Stimulated activated CD4-positive, alpha-beta T cell treated with anti-CD3 and anti-CD28 coated beads, Interleukin-1b, Interleukin-23, amount 100 ng/mL, for 4 hours (primary cell): ENCODE measurements at places on chromosomes 2 and 18.

GRCh38 chr2:54545702-54546450 is 89.7 kb downstream of the SPTBN1 start:
- DNase-seq, result no peak

DNA sequence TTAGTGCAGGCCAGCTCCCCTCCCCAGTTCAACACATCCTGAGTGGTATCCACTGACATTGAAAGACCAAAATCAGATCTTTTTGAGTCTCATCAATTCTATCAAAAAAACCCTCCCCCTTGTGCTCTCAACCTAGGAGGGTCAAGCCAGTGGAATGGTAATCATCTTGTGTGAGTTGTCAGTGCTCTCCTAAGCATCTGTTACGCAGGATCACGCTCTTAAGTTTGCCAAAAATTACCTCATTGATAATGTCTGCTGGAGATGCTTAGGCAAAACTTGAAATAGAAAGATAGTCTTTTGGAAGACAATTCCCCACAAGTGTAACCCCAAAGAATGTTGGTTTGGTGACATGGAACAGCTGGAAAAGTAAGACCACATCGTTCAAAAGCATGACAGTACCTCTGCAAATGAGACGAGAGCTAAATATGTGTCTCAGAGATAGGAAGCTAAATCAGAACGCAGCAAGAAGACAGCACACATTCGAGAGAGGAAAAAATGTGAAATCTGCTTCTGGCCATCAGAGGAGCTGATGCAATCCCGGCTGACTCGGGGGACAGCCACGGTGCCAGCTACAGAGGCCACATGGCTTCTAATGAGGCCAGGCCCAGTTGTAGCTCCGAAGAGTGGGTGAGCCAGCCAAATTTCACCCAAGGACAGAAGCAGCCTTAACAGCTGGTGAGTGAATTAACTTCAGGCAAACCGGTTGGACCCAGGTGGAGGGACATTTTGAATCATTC is 753.9 kb downstream of the RNF144A start:
- DNase-seq, result no peak

DNA sequence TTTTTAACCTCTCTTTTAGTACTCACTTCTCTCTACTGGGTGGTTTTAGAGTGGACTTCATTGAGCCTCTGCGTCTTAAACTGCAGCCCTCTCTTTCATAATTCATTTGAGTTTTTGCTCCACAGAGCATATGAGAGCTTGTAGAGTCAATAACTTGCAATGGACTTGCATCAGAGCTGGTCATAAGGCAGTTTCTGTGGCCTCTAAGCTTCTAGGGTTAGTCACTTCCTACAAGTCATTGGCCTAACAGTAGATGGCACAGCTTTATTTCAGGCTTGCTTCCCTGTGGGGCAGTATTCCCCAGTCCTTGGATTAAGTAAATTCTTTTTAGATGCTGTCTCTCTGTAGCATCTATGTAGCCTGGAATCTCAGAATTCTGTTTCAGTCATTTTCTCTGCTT is 1435.7 kb downstream of the LRP1B start:
- no peak for DNase-seq

GRCh38 chr2:168037778-168038177 is 209.6 kb downstream of the STK39 start:
- no peak for DNase-seq

DNA sequence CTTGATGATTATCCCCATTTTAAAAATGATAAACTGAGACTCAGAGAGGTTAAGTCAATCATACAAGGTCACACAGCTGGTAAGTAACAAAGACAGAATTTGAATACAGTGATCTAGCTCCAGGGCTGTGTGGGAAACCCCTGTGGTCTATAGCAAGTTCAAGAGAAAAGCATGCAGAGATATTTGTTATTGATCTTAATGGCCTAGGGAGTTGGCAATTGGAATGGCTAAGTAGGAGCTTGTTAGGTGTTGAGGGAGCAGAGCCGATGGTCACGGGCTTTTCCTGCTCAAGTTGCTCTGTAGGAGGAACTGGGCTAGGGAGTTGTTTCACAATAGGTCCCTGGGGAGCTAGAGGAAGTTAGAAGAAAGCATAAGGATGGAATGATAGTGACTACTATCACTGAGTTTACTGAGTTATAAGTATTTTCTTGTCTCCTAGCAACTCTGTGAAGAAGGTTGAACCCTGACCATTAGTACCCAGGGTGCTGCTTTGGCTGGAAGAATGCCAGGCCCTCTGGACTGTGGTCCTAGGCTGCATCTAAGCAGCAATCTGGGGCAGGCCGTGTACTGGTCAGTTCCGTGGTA is 30.0 kb downstream of the RNF125 start:
- DNase-seq, result no peak

GRCh38 chr2:235979753-235980435 is 188.3 kb downstream of the GBX2 start:
- no peak for DNase-seq

GRCh38 chr2:58700591-58700990 is 459.5 kb upstream of the FANCL start:
- DNase-seq, result no peak

- DNase-seq, result no peak
These were observed 69.9 kb upstream of the HS6ST1 start for GRCh38 chr2:128388499-128388941.

GRCh38 chr2:288758-289361 is 969 bp upstream of the ALKAL2 start:
- no peak for DNase-seq

DNA sequence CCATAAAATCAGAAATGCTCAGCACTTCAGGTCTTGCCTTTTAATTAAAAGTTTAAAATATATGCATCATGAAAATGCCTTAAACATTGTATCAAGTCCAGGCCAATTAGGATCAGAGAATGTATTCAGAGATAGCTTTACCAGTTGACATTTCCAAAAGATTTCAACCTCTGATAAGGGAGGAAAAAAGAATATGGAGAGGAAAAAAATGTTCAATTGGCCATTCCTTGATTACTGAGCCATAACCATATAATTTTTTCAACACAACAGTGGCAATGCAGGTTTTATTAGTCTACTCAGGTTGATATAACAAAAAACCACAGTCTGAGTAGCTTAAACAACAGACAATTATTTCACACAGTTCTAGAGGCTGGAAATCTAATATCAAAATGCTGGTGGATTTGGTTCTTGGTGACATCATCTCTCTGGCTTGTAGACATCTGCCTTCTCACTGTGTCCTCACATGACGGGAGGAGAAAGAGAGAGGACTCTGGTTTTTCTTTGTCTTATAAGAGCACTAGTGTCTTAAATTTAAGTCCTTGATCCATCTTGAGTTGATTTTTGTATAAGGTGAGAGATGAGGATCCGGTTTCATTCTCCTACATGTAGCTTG is 111.9 kb downstream of the IRS1 start:
- no peak for DNase-seq

DNA sequence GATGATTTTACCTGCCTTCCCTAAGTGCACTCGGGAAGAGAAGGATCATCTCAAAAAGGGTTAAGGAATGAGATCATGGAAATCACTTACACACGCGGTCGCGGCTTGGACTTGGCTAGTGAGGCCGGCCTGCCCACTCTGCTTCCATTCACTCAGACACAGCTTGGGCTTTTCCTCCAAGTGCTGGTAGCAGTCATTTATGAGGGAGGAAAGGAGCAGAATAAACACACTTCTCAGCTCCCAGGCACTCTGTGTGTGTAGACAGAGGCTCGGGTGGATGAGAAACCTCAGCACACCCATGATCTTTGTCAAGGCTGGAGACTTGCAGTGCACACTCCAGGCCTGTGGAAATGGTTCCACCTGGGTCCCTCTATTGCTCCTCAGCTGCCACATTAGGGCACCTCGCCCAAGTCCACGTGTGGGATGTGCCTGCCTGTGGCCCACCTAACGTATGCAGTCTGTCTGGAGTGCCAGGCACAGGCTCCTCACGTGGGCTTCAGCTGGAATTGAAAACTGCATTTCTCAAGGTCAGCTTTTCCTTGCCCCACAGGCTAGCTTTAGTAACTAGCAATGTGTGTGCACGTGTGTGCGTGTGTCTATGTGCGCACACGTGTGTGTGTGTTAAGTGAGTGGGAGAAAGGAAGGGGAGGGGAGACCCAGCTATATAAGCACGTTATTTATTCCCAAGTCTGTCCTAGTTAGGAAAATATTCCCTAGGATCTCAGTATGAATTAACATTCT is 288.4 kb downstream of the SOX11 start:
- DNase-seq, result no peak

DNA sequence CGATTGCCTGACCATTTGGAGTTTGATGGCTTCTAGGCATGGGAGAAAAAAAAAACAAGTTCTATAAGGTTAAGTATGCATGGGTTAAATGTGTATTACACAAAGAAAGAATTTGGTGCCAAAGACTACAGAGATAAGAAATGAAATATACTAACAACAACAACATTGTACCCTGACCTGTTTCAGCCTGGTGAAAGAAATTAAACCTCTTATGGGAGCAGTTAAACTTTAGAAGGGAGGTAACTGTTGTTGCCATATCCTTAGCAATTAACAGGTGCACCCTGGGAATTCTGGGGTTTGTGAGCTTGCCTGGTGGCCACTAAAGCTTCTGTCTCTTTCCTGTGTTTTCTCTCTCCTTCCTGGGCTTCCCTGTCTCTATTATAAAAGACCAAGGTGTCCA is 6.5 kb upstream of the IFIH1 start:
- DNase-seq, result no peak

DNA sequence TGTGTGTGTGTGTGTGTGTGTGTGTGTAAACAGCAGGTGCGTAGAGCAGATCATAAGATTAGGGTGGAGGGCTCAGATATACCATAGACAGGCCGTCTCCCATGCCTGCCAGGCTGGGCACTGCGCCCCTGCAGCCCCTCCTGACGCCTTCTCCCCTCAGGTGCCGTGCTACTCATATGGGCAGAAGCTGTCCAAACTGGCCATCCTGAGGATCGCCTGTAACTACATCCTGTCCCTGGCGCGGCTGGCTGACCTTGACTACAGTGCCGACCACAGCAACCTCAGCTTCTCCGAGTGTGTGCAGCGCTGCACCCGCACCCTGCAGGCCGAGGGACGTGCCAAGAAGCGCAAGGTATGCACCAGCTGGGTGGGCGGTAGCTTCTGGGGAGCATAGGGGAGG is 10.0 kb downstream of the ATOH8 start:
- DNase-seq, result no peak

GRCh38 chr2:164947281-164947680 is 8.0 kb downstream of the SLC38A11 start:
- no peak for DNase-seq

- no peak for DNase-seq
These were observed 131.1 kb downstream of the CCDC102B start for GRCh38 chr18:68928762-68929675.

GRCh38 chr2:75494137-75494769 is 66.5 kb downstream of the EVA1A start:
- DNase-seq, result no peak

DNA sequence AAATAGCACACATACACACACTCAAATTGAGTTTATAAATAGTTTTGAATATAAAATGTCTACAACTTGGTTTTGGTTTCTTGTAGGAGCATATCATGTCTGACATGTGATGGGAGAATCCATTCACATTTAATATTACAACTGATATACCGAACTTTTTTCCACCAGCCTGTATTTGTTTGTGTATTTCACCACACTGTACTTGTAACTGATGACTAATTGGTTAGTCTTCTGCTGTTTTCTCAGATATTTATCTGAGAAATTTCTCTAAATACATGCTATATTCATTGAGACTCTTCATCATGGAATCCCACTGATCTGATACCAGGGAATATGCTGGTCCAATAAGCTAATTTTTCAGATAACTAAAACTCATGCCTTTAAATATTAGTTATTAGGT is 56.3 kb upstream of the UBXN4 start:
- no peak for DNase-seq

DNA sequence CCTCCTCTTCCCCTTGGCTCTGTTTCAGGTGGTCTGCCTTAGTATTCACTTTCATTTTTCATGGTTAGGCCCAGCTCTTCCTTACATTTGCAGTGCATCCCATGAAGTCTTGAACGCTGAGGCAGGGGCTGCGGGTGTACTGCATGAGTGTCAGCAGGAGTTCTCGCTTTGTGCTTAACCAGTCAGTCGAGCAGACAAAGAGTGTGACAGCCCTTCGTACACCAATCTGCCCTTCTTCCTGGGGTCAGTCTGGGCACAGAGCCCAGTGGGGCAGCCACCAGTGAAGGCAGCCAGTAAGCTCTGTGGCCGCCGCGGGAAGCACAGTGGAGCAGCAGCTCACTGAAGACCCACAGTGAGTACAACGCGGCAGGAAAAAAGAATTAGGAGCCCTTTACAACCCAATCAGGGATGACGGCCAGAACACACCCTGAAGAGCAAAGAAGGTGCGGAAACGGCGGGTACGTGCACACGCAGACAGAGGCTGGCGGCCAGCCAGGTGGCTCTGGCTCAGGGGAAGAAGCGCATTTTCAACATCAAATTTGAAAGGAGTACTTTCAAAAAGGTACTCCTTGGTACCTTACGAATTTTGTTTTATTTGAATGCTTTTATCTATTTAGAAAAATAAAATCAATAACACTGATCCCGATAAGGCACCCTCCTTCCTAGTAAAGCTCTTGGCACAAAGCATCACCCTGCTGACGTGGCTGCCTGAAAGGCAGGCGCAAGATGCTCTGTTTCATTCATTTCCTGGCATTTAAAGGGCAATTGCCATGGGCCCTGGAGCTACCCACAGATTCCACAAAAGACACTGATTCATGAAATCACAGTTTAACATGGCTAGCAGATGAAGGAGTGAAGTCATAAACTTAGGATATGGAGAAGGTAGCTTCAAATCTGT is 47.0 kb upstream of the SEMA4C start:
- no peak for DNase-seq

DNA sequence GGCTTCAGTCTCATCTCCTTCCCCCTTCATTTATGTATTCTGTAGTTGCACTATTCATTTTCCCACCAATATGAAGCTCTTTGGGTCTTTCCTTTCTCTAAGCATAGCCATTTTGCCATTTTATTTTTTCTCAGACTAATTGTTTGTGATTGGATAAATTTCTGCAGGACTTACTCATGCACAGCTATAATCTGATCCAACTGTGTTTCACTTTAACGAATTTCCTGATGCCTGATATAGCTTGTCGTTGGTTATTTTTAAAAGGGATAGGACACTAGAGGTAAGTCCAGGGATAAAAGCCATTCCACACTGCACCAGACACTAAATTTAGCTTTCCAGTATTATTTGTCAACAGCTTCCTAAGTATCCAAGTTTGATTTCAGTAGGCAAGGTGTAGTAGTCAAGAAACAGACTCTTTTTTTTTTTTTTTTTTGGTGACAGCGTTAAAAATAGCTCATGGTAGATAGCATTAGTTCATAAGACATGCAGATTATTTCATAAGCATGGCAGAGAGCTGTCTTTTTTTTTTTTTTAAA is 17.4 kb downstream of the ASB18 start:
- DNase-seq, result no peak
